ENCODE measurements at places on chromosomes 2 and 18. TPM values are rescaled to one million over a fixed set of nuclear protein-coding genes. Genes with fewer than 3 reads are reported as not detected.

Gene CCDC102B
- polyA plus RNA-seq = 13.1 TPM

Gene RAB27B
- 0.30 TPM for polyA plus RNA-seq

Gene SERPINE2
- polyA plus RNA-seq = 88.6 TPM

Gene SLC9A4
- not detected for polyA plus RNA-seq

Gene CD28
- polyA plus RNA-seq = 6.0 TPM

Gene ME2
- polyA plus RNA-seq = 25.4 TPM

Gene MROH2A
- polyA plus RNA-seq = not detected

GRCh38 chr2:218230882-218231281 is 13.9 kb downstream of the ARPC2 start:
- no peak for DNase-seq

- no peak for DNase-seq
Observed at GRCh38 chr2:85423525-85423924, 5.0 kb downstream of the SH2D6 start.

DNA sequence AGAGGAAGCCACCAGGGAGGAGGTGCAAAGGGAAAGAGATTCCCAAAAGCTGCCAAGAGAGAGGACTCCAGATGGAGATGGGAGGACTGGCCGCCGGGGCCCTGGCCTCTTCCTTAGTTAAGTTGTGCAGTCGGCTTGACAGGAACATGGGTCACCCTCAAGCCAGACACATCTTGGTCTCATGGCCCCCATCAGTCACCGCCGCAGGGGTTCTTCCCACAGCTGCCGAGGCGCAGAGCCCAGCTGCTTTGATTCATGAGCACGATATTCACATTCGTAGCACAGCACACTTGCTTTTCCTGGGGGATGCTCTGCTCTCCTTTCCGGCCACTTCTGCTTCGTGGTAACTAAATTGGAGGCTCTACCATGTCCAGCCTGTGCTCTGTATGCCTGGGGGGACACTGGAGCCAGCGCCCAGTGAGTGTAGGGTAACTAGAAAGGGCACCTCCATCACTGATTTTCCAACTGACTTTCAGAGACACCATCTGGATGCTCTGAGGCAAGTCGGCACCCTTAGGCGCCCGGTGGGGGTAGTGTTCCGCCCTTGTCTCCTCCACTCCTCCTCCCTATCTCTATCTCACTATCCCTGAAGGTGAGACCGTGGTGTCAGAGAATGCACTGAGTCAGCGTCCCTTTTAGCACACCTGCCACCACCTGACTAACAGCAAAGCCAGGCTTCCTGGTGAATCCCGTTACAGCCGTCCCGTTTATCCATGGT is 13.3 kb downstream of the TWIST2 start:
- DNase-seq = peak; percentile 32

DNA sequence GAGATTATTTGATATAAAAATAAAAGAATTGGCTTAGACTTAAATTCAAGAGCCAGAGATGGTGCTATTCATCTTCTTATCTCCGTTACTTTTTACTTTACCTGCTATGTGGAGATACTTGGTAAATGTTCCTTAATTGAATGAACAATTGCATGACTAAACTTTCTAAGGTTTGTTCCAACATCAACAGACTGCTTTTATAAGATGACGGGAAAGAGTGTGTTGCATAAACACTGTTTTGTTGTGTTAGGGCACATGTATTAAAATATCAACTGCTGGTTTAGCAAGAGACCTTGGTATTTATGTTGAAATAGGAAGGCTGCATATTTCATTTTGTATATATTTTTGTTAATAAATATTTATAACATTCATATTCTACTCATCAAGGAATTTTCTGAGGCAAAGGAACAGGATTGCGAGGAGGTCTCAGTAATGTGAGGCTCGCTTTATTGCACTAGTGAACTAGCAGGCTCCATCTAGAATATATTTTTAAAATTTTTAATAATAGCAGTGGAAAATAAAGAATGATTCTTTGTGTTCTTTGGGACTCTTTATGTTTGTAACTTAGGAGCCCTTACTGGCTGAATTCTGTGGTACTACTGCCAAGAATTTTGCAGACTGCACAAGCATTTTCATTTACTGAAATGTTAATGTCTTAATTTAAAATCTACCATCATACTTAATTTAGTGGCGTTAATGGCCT is 10.7 kb upstream of the NFE2L2 start:
- no peak for DNase-seq

DNA sequence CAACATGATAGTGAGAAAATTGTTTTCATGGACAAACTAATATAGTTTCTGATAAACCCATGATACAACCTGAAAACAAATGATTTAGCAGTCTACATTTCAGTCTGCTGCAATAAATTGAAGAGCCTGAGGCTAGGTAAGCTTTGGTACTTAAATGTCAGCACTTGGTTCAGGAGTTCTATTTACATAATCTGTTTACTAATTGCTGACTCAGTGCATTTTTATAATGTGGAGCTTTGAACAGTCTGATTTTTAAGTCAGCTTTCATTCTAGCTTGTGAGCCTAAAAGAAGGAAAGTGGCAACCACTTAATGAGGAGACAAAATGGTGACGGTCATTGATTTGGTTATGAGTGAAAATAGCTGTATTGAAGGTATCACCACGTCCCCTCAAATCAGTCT is 488.6 kb downstream of the CPS1 start:
- no peak for DNase-seq

GRCh38 chr2:233350708-233351107 is 3.6 kb upstream of the DGKD start:
- no peak for DNase-seq

GRCh38 chr2:203347375-203347774 is 19.2 kb downstream of the ABI2 start:
- no peak for DNase-seq

DNA sequence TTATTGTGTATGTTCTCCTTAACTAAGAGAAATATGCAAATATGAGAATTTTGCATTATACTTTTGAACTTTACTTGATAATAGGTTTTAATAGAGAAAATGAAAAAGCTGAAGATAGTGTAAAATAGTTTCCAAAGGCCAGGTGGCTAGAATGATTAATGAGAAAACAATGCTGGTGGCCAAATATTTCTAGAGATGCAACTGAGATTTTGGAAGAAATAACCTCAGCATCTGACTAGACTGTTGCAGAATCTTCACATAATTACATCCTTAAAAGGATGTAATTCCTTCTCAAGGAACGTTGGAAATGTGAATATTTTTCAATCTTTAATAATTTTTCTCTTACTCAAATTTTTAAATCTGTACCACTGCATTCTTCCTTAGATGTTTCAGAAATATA is 434.4 kb downstream of the THSD7B start:
- no peak for DNase-seq

Measured in hindlimb muscle (tissue), 1 donor.